Cortex of kidney (tissue), 1 donor: ENCODE measurements at places on chromosomes 5 and 9.

GRCh38 chr5:164578911-164579310, 1073.5 kb downstream of the MAT2B start:
- DNase-seq = no peak

GRCh38 chr9:133583586-133583985, 25.6 kb downstream of the FAM163B start:
- DNase-seq = no peak

- DNase-seq = no peak
These were observed 14.2 kb upstream of the RGS3 start for GRCh38 chr9:113449376-113449775.

GRCh38 chr9:118028225-118028624, 324.0 kb downstream of the TLR4 start:
- DNase-seq = no peak

DNA sequence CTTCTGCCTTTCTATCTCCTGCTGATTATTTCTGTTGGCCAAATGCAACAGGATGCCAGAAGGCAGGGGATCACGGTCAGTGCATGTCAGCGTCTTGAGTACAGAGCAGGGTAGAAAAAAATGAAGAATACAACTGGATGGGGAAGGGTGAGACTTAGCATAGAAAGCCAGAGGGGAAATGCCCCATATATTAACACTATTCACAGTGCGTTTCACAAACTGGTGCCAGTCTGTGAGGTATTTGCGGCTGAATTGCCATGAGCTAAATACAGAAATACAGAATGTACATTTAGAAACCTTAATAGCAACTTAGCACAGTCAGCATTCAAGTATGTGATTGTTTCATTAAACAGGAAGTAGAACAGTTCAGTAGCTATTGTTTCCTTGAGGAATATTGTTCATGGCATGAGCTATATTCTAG, 31.0 kb upstream of the SLC1A3 start:
- DNase-seq = no peak

GRCh38 chr5:153236319-153236718, 254.2 kb upstream of the GRIA1 start:
- DNase-seq = no peak

DNA sequence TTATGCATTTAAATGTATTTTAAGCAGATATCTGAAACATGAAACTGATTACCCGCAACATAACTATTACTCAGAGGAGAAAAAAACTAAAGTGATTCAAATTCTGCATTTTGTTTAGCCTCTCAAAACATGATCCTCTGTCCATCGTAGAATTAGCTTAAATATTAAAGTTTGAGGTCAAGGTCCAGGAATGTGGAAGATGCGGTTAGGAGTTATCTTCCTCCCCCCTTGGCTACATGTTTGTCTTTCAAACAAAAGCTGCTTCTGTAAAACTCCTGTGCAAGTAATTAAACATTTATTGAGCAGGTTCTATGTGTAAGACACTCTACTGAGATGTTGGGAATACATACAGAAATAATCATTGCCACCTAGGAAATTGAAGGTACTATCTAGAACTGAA, 175.0 kb upstream of the ISL1 start:
- DNase-seq = no peak

DNA sequence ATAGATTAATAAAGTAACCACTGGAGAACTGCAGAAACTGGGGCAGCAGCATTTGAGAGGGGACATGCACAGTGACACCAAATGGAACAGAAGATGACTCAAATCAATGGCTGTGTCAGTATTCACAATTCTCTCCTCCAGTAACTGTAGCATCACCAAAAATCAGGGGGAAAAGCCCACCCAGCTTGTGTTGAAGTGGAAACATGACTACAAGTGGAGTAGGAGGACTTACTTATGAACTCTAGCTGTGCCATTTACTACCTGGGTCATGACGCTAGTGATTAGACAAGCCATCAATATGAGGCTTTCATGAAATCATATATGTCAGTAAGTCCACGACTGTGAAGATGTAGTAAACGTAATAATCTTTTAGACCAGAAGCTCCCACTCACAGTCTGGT, 199.8 kb upstream of the PTGER4 start:
- no peak for DNase-seq
